Hematopoietic multipotent progenitor cell (in vitro differentiated cells): ENCODE measurements at places on chromosomes 11 and 22. TPM values are rescaled to one million over a fixed set of nuclear protein-coding genes. Genes with fewer than 3 reads are reported as not detected.

DNA sequence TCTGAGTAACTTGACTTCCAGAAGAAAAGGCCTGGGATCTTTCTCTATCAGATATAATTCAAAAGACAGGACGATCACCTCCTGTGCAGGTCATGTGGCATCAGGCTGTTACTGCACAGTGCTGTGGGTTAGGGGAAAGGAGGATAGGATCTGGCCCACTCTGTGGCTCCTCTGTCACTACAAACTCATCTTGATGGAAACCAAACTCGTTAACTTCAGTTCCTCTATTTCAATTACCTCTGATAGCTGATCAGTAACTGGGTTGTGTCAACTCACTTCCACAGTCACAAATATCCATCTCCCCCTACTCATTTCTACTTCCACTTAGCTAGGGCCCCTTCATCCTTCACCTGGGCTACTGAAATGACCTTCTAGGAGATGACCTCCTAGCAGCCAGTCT, 95.2 kb downstream of the RCN1 start:
- DNase-seq = no peak

DNA sequence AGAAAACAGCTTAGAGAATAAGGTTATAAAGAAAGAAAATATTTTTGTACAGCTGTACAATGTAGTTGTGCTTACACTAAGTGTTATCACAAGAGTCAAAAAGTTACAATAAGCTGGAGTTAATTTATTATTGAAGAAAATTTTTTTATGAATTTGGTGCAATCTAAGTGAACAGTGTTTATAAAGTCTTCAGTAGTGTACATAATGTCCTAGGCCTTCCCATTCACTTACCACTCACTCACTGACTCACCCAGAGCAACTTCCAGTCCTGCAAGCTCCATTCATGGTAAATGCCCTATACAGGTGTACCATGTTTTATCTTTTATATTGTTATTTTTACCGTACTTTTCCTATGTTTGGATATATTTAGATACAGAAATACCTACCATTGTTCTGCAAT, 34.7 kb downstream of the GDPD4 start:
- no peak for DNase-seq

Gene CNIH2
- 2.7 TPM for total RNA-seq

DNA sequence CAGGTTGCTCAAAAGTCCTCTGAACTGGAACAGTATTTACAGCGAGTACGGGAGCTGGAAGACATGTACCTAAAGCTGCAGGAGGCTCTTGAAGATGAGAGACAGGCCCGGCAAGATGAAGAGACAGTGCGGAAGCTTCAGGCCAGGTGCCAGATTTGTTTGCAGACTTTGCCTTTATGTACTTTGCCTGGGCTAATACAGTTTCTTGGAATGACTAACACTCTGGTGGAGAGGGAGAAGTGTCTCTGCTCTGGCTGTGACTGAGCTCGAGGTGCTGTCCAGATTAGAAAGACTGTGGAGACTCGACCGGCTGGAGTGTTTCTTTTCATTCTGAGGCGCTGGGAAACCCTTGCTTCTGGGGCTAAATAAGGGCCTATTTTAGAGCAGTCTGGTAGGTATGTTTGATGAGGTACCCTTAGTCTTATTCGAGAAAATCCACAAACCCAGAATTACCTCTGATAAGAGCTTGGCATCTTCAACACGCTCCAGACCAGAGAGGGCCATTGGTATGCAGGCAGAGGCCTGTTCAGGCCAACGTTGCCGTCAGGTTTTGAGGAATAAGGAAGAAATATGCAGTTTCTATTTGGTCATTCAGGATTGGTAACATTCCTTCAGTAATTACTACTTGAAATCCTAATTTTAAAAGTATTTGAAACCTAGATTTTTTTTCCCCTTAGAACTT, 76.5 kb downstream of the SWAP70 start:
- DNase-seq = no peak

DNA sequence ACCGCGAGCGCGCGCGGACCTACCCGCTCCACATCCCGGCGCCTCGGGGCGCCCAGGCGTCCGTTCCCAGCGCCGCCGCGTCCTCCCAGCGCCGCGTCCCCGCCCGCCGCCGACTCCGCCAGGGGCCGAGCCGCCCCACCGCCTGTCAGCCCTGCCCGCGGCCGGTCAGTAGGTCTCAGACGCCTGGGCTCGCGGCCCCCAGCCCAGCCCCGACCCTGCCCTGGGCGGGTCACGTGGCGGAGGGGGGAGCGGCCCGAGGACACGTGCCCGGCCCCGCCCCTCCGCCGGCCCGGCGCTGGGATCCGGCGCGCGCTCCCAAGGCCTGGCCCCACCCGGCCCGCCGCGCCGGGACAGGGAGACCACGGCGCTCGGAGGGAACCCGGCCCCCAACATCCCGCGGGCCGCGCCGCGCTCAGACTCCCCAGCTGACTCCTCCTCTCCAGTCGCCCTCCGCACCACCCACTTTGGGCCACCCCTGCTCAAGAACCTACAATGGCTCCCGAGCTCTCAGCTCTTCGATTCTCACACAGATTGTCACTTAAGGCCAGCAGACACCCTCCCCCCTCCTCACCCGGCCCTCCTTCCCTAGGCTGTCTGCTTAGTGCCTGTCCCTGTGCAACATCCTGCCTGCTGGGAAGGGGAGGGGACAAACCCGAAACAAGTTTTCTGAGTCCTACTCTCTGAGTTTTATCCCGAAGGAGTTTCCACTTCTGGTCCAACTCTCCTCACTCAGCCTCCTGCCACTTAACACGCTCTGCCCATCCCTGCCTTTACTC, at the start of gene RAB3IL1:
RAB3IL1 (minus strand) TSS at position 233 of the 776 bp plus-strand sequence; CDS start at position 34, 199 bp downstream.
- no peak for DNase-seq

Gene RIBC2
- total RNA-seq = 0.54 TPM

DNA sequence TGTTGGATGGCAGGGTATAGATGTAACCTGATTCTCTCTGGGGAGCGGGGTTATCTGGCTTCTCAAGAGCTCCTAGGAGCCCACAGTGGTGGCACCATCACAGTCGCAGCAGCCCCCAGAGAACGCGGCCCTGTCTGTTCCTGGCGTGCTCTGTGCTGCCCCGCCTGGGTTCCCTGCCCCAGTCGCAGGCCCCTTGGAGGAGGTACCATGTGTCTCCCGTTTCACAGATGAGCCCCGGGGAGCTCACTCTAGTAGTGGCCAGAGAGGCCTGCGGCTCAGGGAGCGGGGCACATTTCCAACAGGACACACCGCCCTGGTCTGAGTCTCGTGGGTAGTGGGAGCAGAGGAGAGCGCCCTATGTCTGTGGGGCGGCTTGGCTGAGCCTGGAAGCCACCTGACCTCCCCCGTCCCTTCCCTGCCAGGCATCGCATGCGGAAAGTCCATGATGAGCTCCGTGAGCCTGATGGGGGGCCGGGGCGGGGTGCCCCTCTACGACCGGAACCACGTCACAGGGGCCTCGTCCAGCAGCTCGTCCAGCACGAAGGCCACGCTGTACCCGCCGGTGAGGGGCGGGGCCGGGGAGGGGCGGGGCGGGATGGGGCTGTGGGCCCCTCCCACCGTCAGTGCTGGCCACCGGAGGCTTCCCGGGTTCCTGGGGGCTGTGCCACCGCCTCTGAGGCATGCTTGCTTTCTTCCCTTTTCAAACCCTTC, 21.0 kb upstream of the PPP6R3 start:
- no peak for DNase-seq

DNA sequence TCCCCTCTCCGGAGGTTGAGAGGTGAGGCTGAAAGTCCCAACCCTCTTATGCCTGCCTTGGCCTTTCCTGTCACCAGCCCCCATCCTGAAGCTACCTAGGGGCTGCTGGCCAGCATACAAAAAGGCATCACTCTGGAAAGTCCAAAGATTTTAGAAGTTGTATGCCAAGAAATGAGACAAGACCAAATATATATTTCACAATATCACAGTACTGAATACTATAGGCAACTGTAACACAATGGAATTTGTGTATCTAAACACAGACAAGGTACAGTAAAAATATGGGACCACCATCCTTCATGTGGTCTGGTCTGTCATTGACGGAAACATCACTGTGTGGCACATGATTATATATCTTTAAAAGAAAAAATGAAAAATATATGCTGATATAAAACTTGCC, 4.2 kb downstream of the KLHL22 start:
- no peak for DNase-seq

Gene KCNQ1OT1
- 2.7 TPM for total RNA-seq

- no peak for DNase-seq
Measured at GRCh38 chr22:45977003-45977411, at the start of gene WNT7B. TSS of gene WNT7B (minus strand) at chr22:45977162. CDS start at chr22:45976754, 408 bp downstream.

Gene OR52H1
- total RNA-seq = 4.3 TPM

Gene TEF
- 2.2 TPM for total RNA-seq

- no peak for DNase-seq
Measured at GRCh38 chr22:40817737-40818136, 1.4 kb downstream of the SLC25A17 start.

Gene GAB4
- 0.81 TPM for total RNA-seq

DNA sequence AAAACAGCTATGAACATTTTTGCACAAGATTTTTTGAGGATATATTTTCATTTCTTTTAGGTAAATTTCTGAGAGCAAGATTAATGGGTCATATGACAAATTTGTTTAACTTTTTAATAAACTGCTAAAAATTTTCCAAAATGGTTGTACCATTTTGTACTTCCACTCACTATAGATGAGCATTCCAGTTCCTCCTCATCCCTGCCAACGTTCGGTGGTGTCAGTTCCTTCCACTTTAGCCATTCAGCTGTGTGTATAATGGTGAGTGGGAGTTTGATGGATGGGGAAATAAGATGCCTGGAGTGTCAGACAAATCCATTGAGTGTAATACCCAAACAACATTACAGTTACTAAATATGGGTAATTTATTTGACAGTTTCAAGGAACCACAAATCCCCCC, 49.7 kb downstream of the MIAT start:
- no peak for DNase-seq

GRCh38 chr22:16915701-16916100, 90.5 kb upstream of the XKR3 start:
- no peak for DNase-seq

- no peak for DNase-seq
Measured at GRCh38 chr22:24592058-24592850, 619 bp downstream of the LRRC75B start.

Gene BTG4
- total RNA-seq = not detected

Gene FOSL1
- total RNA-seq = 24.5 TPM

- DNase-seq = no peak
Measured at GRCh38 chr22:26548303-26548702, 36.0 kb upstream of the TFIP11 start.

Gene SPCS2
- 8.6 TPM for total RNA-seq

DNA sequence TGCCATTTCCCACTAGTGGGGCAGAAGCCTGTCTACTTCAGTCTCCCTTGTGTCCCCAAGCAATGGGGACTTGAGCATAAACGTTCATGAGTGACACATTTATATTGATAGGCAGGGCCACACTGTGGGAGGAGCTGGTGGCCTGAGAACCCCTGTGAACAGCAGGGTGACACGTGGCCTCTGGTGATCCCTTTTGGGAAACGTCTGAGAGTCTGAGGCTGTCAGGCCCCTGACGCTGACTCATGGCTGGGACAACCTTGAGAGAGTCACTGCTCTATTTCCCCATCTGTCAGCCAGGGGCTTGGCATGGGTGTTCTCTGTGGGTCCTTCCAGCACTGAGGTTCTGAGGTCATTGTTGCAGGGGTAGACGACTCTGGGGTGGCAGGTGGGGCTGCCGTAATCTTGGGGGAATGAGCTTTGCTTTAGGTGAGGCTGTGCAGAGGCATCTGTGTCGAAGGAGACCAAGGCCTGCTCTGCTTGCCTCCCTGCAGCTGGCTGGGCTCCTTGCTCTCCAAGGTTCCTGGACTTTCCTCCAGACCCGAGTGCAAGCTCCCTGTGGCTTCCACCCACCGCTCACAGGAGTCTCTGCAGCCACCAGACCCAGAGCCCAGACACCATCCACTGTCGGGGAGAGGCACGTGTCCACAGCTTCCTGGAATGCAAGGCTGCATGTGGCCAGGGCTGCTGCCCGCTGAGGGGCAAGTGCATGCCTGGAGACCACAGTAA, 54.7 kb downstream of the SMIM38 start:
- DNase-seq = peak; percentile 45

DNA sequence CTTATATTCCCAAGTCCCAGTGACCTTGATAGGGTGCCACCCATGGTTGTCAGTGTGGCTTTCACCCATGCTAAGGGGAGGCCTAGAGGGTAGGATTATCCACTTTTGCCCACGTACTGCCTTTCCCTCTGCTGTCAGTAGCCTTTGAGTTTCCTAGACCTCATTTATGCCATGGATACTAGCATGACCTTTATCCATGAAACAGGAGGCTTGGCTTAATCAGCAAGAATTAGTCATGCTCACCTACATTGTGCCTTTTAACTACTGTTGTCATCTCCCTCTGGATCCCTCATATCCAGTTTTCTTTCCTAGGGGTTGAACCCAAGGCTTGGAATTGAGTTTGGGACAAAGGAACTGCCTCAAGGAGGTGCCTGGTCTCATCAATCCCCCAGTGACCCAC, 716.7 kb downstream of the NTM start:
- no peak for DNase-seq

Gene PLAAT5
- total RNA-seq = under 0.01 TPM

Gene GALNT18
- 0.54 TPM for total RNA-seq

GRCh38 chr11:60831501-60832079, 10.3 kb upstream of the CCDC86 start:
- DNase-seq = no peak

DNA sequence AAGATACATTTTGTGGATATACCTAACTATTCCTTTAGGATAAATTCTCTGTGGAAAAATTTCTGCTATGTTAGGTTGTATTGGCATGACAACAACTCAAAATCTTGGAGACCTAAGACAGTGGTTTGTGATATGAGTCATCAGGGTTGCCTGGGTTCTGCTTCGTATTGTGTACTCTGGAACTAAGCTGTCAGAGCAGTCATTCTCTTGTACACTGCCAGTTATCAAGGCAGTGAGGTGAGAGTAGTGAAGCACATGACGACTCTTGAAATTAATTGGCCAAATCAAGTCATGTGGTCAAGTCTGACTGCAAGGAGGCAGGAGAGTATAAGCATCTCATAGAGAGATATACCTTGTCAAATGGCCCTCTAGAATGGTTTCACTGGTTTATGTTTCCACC, 104.4 kb downstream of the FANCF start:
- DNase-seq = no peak

- no peak for DNase-seq
Measured at GRCh38 chr11:12258451-12258850, 118.9 kb upstream of the PARVA start.

GRCh38 chr11:78379039-78379670, 38.5 kb downstream of the GAB2 start:
- peak; percentile 31 for DNase-seq

- no peak for DNase-seq
Measured at GRCh38 chr11:37967635-37968034, 1369.6 kb upstream of the RAG2 start.
